Activated CD4-positive, alpha-beta memory T cell treated with anti-CD3 and anti-CD28 coated beads for 36 hours (primary cell): ENCODE measurements at places on chromosomes 16 and 17. TPM values are rescaled to one million over a fixed set of nuclear protein-coding genes. Genes with fewer than 3 reads are reported as not detected.

TPSD1 gene
- not detected for total RNA-seq

ST6GALNAC2 gene
- 0.19 TPM for total RNA-seq

CDH11 gene
- total RNA-seq: not detected

CA7 gene
- total RNA-seq: 0.12 TPM

TRAP1 gene
- total RNA-seq: 282 TPM

LASP1 gene
- 139 TPM for total RNA-seq

CYB5B gene
- total RNA-seq: 147 TPM

CHD9NB gene
- total RNA-seq: not detected
